HEK293T (cell line): ENCODE measurements at places on chromosomes 2 and 18.

DNA sequence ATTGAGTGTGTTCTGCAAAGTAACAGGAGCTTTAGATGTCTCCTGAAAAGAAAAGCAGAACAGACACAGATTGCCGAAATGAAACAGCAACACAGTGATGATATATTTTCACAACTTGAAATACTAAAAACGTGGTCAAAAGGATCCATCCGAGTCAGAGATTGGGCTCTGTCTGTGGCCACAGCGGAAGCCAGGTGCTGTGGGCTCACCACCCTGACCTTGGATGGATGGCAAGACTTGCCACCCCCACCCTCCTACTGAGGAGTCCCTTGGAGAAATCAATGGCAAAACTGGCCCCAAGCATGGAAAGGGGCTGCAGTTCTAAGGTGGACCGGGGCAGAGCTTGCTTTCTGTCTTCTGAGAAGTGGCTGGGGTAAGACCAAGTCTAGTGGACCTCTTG is 31.4 kb upstream of the ACKR3 start:
- DNase-seq, result no peak

DNA sequence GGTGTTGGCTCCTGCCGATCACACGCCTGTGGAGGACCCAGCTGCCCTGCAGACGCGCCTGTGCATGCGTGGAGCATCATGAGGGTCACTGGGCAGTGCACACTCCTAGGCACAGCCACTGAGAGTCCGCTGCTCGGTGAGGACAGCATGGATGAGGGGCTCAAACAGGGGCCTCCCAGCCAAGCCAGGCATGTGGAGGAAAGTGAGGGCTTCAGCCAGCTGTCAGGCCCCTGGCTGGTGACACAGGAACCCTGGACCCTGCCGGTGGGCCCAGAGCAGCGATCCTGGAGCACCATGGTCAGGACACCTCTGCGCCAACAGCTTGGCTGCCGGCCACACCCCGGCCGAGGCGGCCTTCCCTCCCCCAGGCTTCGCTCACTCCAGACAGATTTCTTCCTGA is 171.2 kb downstream of the RTP5 start:
- DNase-seq, result no peak

GRCh38 chr18:22796113-22796512 is 137.0 kb upstream of the RBBP8 start:
- no peak for DNase-seq

GRCh38 chr2:71801969-71802368 is 345.7 kb downstream of the CYP26B1 start:
- peak; percentile 40 for DNase-seq

GRCh38 chr2:239545741-239546392 is 145.0 kb upstream of the HDAC4 start:
- no peak for DNase-seq
